ENCODE measurements at places on chromosomes 2 and 18.

DNA sequence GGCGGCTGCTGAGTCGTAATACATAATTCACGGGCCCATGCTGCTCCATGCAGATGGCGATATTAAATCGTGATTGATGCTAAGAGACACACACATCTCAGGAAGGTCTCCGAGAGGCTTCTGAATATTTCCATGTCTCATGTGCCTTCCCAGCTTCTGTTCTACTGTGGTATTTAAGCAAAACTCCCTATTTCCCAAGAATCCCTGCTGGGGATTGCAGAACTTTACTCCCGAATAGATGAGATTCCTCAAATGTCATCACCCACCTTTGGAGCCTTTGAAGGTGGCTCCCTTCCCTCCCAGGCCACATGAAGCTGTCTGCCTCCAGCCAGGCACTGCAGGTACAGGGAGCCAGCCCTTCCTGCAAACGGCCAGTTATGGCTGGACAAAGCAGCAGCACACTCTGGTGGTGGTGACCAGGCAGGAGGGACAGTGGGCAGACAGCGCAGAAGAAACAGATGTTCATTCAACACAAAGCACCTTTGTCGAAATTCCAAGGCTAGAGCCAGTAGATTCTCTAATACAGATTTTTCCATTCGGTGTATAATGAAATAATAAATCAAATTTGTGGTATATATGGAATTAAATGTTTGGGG, 14.1 kb downstream of the NRP2 start:
- no peak for DNase-seq

GRCh38 chr18:76941284-76941683, 118.9 kb downstream of the ZNF236 start:
- DNase-seq: no peak

- DNase-seq: peak; percentile 56
Measured at GRCh38 chr2:236286873-236287545, 22.8 kb upstream of the ASB18 start.

DNA sequence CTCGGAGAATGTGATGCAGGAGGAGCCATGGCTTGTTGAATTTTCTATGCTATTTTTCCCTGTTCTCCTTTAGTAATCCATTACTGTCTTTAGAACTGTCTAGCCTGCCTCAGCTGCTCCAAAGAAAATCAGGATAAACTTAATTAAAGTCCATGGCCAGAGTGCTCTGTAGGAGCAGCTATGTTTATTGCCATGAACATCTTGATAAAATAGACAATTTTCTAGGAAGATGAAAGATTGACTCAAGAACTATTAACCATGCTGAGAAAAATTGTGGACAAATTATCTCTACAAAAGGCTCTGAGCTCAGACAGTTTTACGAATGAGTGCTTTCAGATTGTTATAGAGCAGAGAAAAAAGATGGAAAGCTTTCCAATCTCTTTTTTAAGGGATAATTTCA, 193.0 kb downstream of the TTC32 start:
- no peak for DNase-seq

DNA sequence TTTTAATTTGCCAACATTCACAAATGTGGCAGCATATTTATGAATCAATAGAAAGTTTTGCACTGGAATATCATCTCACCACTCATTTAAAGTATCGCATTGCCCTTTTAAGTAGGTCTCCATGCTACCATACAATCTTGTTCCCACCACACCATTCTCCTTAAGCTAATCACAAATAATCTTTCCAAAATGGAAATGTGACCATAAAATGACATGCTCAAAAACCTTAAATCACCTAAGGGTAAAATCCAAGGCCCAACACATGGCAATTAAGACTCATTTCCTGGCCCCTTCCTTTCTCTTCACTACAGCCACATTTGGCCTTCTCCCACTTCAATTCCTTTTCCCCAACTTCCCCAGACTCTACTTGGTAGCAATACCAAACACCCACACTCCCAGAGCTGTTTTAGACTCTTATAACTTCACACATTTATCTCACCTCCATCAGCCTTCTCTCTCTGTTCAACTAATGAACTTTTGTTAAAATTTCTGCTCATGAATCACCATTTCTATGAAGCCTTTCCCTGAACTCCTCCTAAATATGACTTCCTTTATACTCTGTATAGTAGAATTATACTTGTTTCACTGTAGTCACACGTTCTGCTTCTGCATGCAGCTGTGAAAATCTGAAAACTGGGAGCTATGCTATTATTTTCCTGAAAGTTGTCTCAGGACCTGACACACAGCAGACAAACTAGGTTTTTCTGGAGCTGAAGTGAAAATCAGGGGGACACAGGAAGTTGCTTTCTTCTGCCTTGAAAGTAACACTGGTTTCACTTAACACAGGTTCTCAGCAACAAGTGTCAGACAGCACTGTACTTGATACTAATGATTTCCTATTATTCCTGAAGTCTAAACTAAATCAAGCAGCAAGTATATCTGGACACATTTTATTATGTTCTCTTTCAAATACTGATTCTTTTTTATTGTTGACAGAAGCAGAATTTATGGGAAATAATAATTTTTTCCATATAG, 303.9 kb downstream of the ZEB2 start:
- DNase-seq: no peak

- no peak for DNase-seq
Measured at GRCh38 chr2:176324862-176325261, 55.6 kb downstream of the MTX2 start.

DNA sequence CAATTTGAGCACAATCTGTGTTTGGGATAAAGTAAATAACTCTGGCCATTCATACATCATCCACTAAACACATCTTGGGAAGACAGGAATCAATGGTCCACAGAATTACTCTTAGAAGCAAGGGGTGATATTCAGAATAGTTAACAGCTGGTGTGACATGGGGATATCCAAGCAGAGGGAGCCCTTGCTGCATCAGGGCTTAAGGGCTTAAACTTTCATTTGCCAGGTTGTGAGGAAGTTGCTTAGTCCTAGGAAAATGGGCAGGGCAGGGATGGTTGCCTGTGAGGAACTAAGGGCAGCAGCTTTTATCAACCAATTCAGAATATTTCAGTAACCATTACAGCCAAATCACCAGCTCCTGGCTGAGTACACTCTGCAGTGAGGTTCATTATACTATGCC, 2.0 kb upstream of the ITGA6 start:
- no peak for DNase-seq

GRCh38 chr2:216351172-216351925, 20.9 kb downstream of the MARCHF4 start:
- no peak for DNase-seq

- no peak for DNase-seq
Measured at GRCh38 chr18:44729631-44730101, 49.0 kb downstream of the SETBP1 start.

- DNase-seq: no peak
Measured at GRCh38 chr2:205321231-205321630, 361.1 kb upstream of the NRP2 start.

- DNase-seq: no peak
Measured at GRCh38 chr2:64502860-64503259, 21.3 kb upstream of the AFTPH start.

DNA sequence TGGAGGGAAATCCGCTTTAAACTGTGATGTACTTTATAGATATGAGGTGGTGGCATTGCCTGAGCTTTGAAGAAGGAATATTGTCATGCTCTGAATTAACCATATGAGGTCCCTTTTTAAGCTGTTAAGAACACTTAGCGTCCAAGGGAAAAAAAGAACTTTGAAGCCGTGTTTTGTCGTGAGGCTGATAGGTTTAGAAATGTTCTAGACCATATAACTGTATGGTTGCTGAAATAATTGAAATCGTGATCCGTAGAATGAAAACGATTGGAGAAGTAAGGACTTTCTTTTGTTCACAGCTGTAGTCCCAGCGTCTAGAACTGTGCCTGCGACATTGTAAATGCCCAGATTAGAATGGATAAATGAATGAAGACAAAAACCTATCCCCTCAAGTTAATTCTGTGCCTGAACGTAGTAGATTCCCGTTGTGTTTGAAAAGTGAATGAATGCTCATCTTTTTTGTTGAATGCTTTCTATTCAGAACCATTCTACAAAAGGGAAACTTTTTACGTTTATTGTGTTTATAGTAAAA, 1.5 kb downstream of the SMCHD1 start:
- no peak for DNase-seq

DNA sequence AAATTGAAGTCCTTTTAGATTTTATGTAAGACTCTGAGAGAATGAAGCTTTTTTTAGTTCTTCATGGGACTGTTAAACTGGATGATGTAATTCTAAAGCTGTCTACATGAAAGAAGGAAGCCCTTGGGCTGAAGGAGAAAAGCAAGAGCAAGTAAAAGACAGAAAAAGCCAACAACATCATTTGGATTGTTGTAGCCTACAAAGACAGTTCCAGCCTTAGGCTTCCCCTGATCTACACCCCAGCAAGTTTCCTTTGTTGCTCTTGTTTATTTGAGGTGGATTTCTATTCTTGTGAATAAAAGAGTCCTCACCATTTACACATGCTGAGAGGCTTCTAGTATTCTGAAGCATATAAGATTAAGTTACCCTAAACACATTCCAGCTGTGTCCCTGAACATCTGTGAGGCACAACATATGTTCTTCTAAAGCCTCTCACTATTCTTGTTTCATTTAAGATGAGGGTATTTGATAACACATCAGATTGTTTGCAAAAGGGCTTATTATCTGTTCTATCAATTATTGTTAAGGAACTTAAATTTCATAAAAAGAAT, 377.8 kb downstream of the LNPK start:
- no peak for DNase-seq

- peak; percentile 61 for DNase-seq
Measured at GRCh38 chr2:223692191-223692947, 90.2 kb upstream of the SCG2 start.

DNA sequence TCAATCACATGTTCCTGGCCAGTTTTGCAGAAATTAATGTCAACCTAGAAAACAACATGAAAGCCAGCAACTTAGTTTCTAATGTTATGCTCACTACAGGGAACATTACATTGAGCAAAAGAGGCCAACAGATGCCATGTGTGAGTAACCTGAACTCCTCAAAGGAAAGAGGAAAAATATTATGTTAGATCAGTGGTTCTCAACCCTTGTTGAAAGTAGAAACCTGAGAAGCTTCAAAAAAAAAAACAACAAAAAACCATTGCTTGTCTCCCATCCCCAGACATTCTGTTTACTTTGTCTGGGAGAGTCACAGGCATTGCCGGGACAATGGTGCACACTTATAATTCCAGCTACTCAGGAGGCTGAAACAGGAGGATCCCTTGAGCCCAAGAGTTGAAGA, 57.7 kb downstream of the METTL4 start:
- DNase-seq: no peak

DNA sequence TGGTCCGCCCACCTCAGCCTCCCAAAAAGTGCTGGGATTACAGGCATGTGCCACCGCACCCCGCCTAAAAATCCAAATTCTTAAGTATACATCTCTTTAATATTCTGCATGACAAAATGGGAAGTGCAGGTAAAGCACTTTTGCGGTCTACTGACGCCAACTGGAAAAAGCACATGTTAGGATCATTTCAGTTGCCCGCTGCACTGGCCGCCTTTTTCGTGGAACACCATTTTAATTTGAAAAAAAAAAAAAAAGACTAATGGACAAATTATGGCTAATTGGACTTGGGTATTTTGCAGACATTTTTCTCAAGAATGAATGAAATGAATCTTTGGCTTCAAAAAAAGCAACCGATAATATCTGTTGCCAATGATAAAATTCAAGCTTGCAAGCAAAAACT, 129.3 kb upstream of the GPC1 start:
- no peak for DNase-seq

GRCh38 chr18:61894751-61895524, 2.1 kb upstream of the RNF152 start:
- DNase-seq: no peak

- DNase-seq: peak; percentile 35
Measured at GRCh38 chr2:118321432-118322105, 233.3 kb downstream of the INSIG2 start.

- peak; percentile 94 for DNase-seq
Measured at GRCh38 chr2:127173057-127173456, 47.0 kb downstream of the CYP27C1 start.

DNA sequence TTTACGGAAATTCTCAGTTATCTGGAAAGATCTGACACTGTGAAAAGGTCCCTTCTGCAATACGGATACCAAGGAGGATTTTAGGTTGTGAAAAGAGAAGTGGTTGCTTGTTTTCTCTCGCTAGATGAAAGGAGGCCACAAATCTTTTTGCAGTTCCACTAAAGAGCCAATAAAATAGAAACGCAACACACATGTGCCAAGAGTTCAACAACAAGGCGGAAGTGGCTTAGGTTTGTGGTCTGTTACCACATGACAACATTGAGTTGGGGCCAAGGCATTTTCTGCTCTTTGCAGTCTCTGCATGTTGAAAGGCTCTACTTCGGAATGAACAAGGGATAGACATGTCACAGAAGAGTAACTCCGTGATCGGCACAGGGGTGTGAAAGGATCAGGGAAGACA, 115.7 kb upstream of the OSR1 start:
- DNase-seq: peak; percentile 51

GRCh38 chr2:64665709-64666108, 12.0 kb upstream of the SERTAD2 start:
- no peak for DNase-seq

DNA sequence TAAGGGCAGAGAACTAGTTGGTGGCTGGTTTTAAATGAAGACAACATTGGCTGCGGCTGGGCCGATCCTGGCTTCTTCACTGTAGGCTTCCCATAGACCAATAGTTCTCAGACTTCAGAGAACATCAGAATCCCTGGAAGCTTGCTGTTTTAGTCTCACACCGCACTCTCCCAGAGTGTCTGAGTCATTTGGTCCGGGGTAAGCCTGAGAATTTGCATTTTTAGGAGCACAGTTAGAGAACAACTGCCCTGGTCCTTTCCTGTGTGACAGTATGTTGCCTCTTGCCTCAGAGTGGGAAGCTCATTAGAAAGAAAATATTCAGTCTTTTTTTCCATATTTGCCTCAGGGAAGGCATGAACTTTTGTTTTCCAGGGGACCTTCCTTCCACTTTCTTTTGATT, 137.1 kb upstream of the GAREM1 start:
- DNase-seq: no peak

GRCh38 chr2:215137741-215138340, 585 bp downstream of the ABCA12 start:
- peak; percentile 93 for DNase-seq

GRCh38 chr2:67904966-67905365, 157.8 kb downstream of the C1D start:
- DNase-seq: no peak

DNA sequence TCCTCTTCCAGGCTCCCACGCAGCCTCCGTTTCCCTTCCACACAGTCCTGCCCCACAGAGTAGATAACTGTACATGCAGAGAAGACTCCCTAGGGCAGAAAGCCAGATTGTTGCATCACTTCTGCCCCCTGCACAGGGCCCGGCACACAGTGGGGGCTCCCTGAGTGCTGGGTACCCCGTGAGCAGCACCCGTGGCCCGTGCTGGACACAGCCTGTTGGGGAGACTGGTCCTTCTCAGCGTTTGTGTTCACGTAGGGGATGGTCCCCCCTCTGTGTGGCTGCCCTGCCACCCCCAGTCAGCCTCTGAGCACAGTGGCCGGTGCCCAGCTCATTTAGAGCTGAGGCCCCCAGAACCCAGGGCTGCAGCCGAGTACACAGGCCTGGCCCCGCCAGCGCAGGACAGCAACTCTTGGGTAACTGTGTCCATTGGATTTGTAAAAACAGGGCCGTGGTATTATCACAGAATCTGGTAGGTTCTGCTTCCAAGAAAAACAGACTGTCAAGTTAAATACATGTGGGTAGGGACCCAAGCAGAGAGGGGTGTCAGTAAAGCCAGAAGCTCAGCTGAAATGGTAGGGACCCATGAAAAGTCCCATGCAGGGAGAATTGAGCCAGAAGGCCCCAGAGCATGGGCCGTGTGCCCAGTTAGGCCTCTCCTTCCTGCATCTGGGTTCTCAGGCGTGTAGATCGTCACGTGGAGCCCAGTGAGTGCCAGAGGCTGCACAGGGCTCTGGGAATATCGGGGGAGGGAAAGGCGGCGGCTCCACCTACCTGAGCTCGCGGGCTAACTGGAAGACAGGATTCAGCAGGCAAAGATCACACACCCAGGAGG, 257.3 kb downstream of the ATAD2B start:
- peak; percentile 93 for DNase-seq

All from epithelial cell of esophagus (primary cell).